ENCODE measurements at places on chromosomes 2 and 18.
A peak's percentile ranks its signal among the peaks of the same experiment; 100 is the strongest.

GRCh38 chr2:75337016-75337415 is 137.7 kb upstream of the TACR1 start:
- no peaks in the 10 kb centered on the region for H3K4me1 ChIP-seq
- H3K4me3 ChIP-seq = no peak overlapping the region
- H3K27me3 ChIP-seq = no peaks in the 10 kb centered on the region
- H3K36me3 ChIP-seq = no peaks in the 10 kb centered on the region
- no peak for DNase-seq

DNA sequence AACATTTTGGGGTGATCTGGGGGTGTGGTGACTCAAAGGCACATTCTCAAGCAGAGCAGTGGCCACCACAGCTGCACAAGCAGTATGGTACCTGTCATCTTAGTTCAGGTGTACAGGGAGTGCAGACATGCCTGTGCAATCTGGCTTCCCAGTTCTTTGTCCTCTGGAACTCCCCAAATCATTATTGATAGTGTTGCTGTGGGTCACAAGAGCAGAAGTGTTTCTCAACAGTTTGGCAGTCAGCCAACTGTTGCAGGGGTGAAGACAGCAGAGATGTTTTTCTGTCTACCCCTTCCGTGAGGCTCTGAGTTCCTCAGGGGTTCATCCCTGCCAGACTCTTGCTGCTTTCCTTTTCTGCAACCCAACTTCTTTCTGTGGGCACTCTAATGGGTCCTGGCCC is 206.5 kb upstream of the ZSWIM2 start:
- no peak overlapping the region for H3K27ac ChIP-seq
- H3K27me3 ChIP-seq = no peaks in the 10 kb centered on the region
- no peaks in the 10 kb centered on the region for H3K4me1 ChIP-seq
- DNase-seq = no peak
- H3K4me3 ChIP-seq = no peak overlapping the region
- no peaks in the 10 kb centered on the region for H3K36me3 ChIP-seq

- H3K36me3 ChIP-seq = no peaks in the 10 kb centered on the region
- no peaks in the 10 kb centered on the region for H3K27me3 ChIP-seq
- DNase-seq = no peak
- H3K4me3 ChIP-seq = no peak overlapping the region
- no peaks in the 10 kb centered on the region for H3K4me1 ChIP-seq
Measured at GRCh38 chr2:225328192-225328591, 71.3 kb upstream of the NYAP2 start.

GRCh38 chr2:217539126-217539525 is 463.7 kb downstream of the TNS1 start:
- H3K4me3 ChIP-seq = no peak overlapping the region
- H3K4me1 ChIP-seq = no peaks in the 10 kb centered on the region
- no peak overlapping the region for H3K27ac ChIP-seq
- no peaks in the 10 kb centered on the region for H3K36me3 ChIP-seq

GRCh38 chr18:1488957-1489356 is 584.3 kb downstream of the ADCYAP1 start:
- no peaks in the 10 kb centered on the region for H3K36me3 ChIP-seq
- H3K27ac ChIP-seq = no peak overlapping the region
- no peaks in the 10 kb centered on the region for H3K4me1 ChIP-seq
- DNase-seq = no peak
- H3K4me3 ChIP-seq = no peak overlapping the region
- H3K27me3 ChIP-seq = no peaks in the 10 kb centered on the region

DNA sequence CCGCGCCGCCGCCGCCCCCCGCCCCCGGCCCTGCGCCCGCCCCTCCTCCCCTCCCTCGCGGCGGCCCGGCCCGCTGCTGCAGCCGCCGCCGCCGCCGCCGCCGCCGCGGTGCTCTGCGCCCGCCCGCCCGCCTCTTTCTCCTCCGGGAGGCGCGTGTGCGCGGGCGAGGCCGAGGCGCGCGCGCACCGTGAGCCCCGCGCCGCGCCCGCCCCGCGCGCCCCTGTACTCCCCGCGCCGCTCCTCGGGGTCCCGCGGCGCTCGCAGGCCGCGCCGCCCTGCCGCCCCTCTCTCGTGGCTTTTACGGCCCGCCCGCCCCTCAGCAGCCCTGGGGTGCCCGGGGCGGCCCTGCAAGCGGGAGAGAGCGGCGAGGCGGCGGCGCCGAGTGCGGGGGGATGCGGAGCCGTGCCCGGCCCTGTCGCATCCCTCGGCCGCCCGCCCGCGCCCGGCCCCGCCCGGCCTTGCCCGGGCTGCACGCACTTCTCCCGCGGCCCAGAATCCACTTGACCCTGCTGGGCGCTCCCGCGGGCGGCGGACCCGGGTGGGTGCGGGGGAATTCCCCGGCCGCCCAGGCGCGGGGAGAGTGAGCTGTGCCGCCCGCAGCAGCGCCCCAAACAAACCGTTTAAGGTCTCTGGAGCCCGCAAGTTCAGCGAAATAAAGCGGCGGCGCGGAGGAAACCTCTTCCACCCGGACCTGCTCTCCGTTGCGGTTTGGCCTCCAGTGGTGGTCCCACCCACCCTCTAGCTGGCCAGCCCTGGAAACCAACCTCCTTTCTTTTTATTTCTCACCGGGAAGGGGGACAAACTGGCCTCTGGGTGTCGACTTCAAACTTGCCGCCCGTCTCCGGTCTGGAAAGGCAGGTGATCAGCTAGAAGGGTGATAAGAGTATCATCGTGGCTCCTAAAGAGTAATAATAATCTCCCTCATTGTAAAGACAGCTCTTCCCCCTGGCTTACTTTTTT is 37.4 kb downstream of the AFF3 start:
- H3K36me3 ChIP-seq = no peaks in the 10 kb centered on the region
- no peaks in the 10 kb centered on the region for H3K27me3 ChIP-seq
- no peaks in the 10 kb centered on the region for H3K4me1 ChIP-seq
- H3K27ac ChIP-seq = peak overlapping the region; percentile 55
- peak; percentile 17 for DNase-seq

GRCh38 chr2:134836986-134837385 is 1.4 kb upstream of the ACMSD start:
- no peak for DNase-seq
- no peaks in the 10 kb centered on the region for H3K4me1 ChIP-seq
- no peaks in the 10 kb centered on the region for H3K27me3 ChIP-seq
- H3K36me3 ChIP-seq = no peaks in the 10 kb centered on the region

DNA sequence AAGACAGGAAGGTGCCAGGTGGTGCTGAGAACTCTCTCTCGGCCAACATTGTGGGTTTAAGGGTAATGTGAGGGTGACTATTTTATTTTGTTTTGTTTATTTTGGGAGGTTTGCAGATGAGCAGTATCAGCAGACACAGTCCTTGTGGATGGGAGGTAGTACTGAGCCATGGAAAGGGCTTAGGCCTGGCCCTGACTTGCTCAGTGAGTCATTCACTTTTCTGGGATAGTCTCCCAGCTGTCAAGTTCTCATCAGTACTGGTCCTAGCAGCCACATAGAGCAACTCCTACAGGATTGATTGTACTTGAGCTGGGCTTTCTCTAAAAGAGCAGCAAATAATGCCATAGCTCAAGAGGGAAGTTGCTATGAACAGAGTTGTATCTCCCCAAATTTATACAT is 175.2 kb downstream of the LOXHD1 start:
- no peaks in the 10 kb centered on the region for H3K27me3 ChIP-seq
- H3K27ac ChIP-seq = no peak overlapping the region
- H3K36me3 ChIP-seq = no peaks in the 10 kb centered on the region
- no peaks in the 10 kb centered on the region for H3K4me1 ChIP-seq

DNA sequence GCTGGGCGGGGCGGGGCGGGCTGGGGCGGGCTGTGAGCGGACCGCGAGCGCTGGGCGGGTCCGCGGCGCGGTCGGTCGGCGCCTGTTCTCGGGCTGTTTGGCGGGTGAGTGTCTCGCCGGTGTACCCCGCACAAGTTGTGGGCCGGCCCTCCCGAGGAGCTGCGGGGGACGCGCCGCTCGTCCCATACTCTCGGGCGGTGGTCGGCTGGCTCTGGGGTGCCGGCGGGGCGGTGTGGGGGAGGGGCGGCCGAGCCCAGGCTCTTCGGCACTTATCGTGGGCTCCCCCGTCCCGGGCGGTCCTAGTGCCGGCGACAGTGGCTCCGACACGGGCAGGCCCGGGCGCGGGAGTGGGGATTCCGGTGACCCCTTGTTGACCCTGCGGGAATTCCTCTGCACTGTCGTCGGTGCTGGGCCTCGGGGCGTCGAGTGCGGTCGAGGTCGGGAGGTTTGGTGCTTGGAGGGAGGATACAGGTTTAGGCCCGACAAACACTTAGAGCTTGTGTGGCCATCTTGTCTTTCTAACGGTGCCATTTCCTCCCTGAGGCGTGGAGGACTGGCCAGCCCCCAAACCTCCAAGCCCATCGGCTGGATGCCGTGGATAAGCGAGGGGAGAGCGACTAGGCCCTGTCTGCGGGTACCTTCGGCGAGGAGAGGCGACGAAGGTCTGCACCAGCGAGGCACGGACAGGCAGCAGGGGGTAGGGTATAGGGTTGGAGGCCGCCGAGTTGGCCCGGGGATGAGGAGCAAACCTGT is at the start of gene SEPTIN2:
SEPTIN2 (plus strand) TSS at position 47 of the 753 bp plus-strand sequence. CDS start 8,308 bp downstream, outside the sequence.
- peak within 1 kb of the TSS; percentile 98 for H3K4me3 ChIP-seq
- H3K27me3 ChIP-seq = no peaks in the 10 kb centered on the region
- peaks cover 9% of the 10 kb centered on the region for H3K36me3 ChIP-seq
- peak within 1 kb of the TSS; percentile 95 for H3K27ac ChIP-seq
- peak; percentile 88 for DNase-seq

DNA sequence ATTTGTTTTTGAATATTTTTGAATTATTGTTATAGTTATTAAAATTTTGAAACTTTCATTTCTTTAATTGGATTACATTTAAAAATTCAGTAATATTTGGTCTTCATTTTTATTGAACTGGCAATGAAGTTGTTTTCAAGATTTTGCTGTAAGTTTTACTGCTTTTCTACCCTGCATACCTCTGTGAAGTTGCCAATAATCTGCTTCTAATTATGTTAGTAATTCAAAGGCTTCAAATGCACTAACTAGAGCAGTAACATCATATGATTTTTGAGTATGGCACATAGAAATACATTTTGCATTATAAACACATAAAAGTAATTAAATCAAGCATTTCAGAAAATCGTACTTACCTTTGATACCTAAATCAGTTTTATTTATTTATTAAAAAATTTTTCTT is 40.3 kb upstream of the FAM171B start:
- H3K4me3 ChIP-seq = no peak overlapping the region
- no peaks in the 10 kb centered on the region for H3K27me3 ChIP-seq
- no peaks in the 10 kb centered on the region for H3K36me3 ChIP-seq

DNA sequence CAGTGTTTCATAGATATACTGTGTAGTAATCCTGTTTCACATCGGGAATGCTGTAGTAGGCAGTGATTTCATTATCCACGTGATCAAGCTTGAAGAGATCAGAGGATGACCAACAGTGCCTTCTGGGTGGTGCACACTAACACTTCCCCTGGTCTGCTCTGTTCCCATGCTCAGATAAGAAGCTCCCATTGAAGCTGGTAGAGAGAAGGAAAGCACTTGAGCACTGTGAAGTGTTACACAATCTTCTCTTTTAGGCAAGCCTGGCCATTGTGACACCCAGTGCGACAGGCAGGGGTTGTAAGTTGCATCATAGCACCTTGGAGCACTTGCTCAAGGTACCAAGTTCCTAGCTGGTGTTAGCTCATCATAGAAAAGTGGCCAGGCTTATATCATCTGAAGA is 30.6 kb upstream of the GPD2 start:
- no peak for DNase-seq
- H3K27ac ChIP-seq = no peak overlapping the region
- no peaks in the 10 kb centered on the region for H3K4me1 ChIP-seq
- H3K27me3 ChIP-seq = no peaks in the 10 kb centered on the region
- peaks cover 4% of the 10 kb centered on the region for H3K36me3 ChIP-seq
- H3K4me3 ChIP-seq = no peak overlapping the region

DNA sequence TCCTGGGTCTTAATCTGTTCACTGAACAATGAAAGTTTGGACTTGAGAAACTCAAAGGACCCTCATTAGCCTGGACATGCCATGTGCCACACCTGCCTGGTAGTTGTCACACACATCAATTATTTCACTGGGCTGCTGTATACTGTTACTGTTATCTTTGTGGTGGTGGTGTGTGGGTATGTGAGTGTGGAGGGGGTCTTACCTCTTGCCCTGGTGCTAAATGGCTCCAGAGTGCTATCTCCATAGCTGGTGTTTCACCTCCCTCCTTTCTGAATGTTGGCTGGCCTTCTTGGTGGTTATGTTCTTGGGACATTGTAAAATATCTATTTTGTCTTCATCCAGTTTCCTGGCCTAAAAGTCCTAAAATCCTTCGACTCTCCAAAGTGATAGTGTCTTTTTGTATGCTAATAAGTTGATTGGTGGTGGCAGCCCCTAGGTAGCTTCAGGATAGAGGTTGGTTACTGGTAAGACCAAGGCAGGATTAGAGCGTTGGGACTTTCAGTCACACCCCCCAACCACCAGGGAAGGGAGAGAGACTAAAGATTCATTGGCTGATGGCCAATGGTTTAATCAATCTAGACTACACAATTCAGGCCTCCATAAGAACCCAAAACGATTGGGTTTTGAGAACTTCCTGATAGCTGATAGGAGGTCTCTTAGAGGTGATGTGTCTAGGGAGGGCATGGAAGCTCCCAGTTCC is 328.1 kb downstream of the MYCN start:
- H3K36me3 ChIP-seq = no peaks in the 10 kb centered on the region
- no peaks in the 10 kb centered on the region for H3K27me3 ChIP-seq
- H3K27ac ChIP-seq = no peak overlapping the region
- H3K4me3 ChIP-seq = no peak overlapping the region
- no peak for DNase-seq

GRCh38 chr2:112540906-112541305 is 1.4 kb upstream of the POLR1B start:
- H3K4me3 ChIP-seq = no peak overlapping the region
- no peaks in the 10 kb centered on the region for H3K36me3 ChIP-seq
- DNase-seq = no peak
- no peaks in the 10 kb centered on the region for H3K27me3 ChIP-seq

DNA sequence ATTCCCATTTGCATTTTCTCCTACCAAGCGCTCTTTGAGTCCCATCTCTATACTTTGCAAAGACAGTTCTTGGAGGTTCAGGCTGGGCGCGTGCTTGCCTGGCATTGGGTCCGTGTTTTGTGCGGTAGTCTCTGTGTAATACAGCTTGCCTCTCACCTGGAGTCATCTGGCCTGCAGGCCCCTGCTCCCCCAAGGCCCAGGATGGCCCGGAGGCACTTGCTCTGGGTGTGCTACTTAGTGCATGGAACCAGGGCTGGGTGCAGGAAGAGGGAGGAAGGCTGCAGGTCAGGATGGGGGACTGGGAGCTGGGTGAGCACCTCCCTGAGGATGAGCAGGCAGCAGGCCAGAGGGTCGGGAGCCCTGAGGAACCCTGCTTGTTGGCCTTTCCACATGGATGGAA is 220.9 kb downstream of the LDLRAD4 start:
- H3K4me1 ChIP-seq = peaks cover 12% of the 10 kb centered on the region
- no peaks in the 10 kb centered on the region for H3K36me3 ChIP-seq
- DNase-seq = no peak
- no peak overlapping the region for H3K4me3 ChIP-seq
- H3K27ac ChIP-seq = no peak overlapping the region

DNA sequence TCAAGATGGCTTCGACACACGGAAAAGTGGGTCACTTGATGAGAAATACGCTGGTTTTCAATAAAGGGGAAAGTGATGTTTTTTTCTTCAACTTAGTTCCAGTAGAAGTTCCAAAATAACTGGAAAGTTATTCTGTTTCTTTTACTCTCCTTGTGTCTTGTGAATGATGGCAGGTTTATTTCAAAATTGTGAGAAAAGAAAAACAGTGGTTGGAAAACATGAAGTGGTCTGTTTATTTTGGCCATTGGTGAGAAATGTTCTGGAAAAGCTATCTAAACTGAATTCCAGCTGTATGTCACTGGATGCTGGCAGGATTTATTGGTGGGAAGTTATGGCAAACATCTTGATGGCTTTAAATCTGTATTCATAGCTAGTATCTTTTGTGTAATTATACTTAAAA is 484.1 kb downstream of the DCC start:
- DNase-seq = no peak
- no peaks in the 10 kb centered on the region for H3K4me1 ChIP-seq
- H3K27ac ChIP-seq = no peak overlapping the region

- H3K4me1 ChIP-seq = no peaks in the 10 kb centered on the region
- H3K36me3 ChIP-seq = no peaks in the 10 kb centered on the region
- DNase-seq = peak; percentile 38
- no peak overlapping the region for H3K4me3 ChIP-seq
- H3K27me3 ChIP-seq = no peaks in the 10 kb centered on the region
Measured at GRCh38 chr2:232139171-232139594, 177.7 kb downstream of the DIS3L2 start.

Data from naive thymus-derived CD4-positive, alpha-beta T cell (primary cell).